ENCODE measurements at places on chromosomes 2 and 18.

DNA sequence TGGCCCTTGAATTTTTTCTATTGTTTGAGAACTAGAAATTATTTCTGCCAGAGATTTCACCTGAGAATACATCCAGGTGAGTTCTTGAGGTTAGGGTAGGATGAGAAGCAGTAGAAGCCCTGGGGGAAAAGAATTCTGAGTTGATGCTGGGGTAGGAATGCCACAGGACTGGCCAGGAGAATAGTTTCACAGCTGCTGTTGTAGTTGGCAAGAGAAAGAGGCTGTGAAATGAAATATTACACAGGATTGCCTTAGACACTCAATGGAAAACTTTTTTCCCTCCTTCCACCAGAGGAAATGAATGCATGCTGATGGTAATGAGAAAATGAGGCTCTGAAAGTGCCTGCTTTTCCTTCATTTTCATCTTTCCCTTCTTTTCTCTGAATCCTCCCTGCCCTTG lies 54.6 kb downstream of the PRKCE start:
- H3K36me3 ChIP-seq: no peaks in the 10 kb centered on the region
- H3K4me3 ChIP-seq: no peak overlapping the region
- DNase-seq: no peak
- H3K4me1 ChIP-seq: peaks cover 23% of the 10 kb centered on the region
- H3K27me3 ChIP-seq: no peaks in the 10 kb centered on the region

DNA sequence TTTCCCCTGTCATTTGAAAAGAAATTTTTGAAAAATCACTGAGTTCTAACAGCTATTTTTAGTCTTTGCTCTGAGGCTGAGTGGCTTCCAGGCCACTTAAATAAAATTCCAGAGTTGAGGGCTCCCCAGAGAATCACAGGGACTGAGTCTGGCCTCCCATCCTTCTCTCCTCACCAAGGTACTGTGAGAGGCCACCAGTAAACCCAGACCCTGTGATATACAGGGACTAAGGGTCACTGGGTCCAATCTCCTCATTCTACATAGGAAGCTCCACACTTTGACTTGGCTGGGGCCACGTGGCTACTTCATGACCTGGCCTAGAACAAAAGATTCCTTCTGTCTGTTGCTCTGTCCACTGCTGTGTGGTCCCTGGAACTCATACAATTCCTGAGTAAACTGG lies 123.2 kb upstream of the CDCA7 start:
- no peaks in the 10 kb centered on the region for H3K27me3 ChIP-seq
- H3K36me3 ChIP-seq: peaks cover 29% of the 10 kb centered on the region
- DNase-seq: no peak

DNA sequence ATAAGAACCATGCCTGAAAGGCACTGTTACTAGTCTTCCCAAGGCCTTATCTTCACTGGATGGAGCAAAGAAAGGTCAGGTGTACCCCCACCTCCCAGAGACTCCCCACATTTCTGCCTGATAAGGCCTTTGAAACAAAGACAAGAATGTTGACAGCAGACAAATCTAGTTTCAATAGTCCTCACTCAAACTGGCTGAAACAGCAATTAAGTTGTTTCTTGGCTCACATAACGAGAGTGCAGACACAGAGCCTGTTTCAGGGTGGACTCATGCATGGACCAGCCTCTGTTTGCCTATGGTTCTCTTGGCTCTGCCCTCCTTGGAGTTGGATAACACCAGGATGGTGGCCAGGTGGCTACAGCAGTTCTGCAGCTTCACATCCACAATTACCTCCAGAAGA lies 7.5 kb upstream of the CFAP221 start:
- H3K27me3 ChIP-seq: no peaks in the 10 kb centered on the region
- no peak overlapping the region for H3K27ac ChIP-seq
- H3K4me1 ChIP-seq: no peaks in the 10 kb centered on the region

GRCh38 chr2:181239201-181239799 lies 217.9 kb upstream of the ITGA4 start:
- H3K36me3 ChIP-seq: no peaks in the 10 kb centered on the region
- no peak for DNase-seq
- H3K4me1 ChIP-seq: no peaks in the 10 kb centered on the region
- H3K27me3 ChIP-seq: no peaks in the 10 kb centered on the region
- no peak overlapping the region for H3K27ac ChIP-seq

DNA sequence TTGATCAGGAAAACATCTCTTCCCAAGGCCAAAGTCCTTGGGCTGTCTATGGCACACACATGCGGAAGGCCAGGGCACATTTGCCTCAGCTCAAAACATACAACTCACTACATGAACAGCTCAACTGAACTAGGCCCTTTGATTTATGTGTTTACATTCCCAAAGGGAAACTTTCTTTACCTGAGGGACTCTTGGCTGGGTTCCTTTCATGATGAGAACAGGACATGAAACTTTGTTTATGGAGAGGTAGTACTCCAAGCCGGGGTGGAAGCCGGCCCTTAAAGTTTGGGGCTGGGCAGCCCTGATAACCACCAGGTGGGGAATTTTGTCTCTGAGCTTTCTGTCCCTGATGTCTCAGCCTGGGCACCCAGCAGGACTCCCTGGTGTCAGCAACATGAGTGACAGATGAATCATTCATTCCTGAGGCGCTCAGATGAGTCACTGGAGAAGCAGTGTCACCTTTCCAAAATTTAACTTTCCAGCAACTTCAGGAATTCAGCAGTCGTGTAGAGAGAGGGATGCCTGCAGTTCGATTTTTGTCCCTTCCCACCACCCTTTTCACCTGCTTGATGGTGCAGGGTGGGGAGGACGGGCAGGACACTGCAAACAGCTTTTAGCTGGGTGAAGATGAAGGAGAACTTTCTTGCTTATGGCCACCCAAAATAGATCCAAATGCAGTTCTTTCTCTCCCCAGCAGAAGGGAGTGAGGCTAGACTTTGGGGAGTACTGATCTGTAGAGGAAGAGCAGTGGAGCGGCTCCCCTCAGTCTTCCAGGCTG lies 331.6 kb downstream of the DYSF start:
- no peaks in the 10 kb centered on the region for H3K36me3 ChIP-seq
- H3K4me1 ChIP-seq: no peaks in the 10 kb centered on the region

- no peaks in the 10 kb centered on the region for H3K4me1 ChIP-seq
- no peak overlapping the region for H3K27ac ChIP-seq
- no peaks in the 10 kb centered on the region for H3K27me3 ChIP-seq
- peaks cover 63% of the 10 kb centered on the region for H3K36me3 ChIP-seq
Observed at GRCh38 chr18:42025974-42026625, 71.1 kb downstream of the PIK3C3 start.

GRCh38 chr18:75264926-75265597 lies 54.5 kb downstream of the TSHZ1 start:
- H3K4me3 ChIP-seq: no peak overlapping the region
- H3K4me1 ChIP-seq: no peaks in the 10 kb centered on the region
- no peak overlapping the region for H3K27ac ChIP-seq
- DNase-seq: no peak

DNA sequence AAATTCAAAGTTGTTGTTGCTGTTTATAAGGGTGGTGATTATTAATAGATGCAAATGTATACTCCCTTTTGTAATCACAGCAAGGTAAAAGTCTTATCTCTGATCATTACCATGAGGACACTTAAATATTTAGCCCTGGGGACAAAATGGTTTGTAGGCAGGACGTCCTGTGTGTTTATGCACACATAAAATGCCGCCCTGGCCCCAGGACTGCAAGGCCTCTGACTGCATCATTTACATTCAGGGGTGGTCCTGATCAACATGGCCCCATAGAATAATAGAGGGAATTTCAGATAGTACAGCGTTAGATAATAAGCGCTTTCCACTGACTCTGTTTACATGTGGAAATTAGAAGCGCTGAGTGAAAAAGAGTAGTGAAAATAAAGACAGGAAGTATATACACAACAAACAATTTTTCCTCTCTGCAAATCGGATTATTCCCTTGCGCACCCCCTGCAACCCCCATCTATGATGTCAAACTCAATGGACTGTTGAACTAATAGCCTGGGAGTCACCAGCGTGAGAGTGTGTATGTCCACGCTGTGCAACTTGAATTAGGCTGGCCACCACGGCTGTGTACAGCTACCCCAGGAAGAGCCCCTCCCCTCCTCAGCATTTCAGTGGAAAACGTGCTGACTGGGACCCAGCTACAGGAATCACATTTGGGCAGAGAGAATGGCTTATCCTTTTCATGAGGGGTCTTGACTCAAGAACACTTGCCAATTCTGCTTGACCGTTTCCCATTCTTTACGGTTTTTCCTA lies 291.5 kb downstream of the SOX11 start:
- H3K4me3 ChIP-seq: no peak overlapping the region
- H3K36me3 ChIP-seq: no peaks in the 10 kb centered on the region

DNA sequence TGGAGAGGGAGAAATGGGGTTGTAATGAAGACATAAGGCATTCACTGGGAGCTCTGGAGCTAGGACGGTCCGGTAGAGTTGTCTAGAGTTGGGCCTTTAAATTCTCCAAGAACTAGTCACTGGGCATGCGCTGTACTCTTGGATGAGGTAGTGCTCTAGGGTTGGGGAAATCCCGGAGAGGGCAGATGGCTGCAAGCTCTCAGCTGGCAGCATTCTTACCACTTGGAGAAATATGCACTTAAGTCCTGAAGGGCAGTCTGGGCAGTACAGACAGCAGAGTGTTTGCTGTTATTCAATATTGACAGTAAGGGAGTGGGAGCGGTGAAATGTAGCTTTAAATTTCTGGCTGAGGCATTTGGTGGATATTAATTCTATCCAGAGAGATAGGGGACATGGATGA lies 214.6 kb downstream of the RDH14 start:
- H3K36me3 ChIP-seq: no peaks in the 10 kb centered on the region
- no peak overlapping the region for H3K27ac ChIP-seq
- H3K4me3 ChIP-seq: no peak overlapping the region
- no peaks in the 10 kb centered on the region for H3K4me1 ChIP-seq
- H3K27me3 ChIP-seq: no peaks in the 10 kb centered on the region
- no peak for DNase-seq

DNA sequence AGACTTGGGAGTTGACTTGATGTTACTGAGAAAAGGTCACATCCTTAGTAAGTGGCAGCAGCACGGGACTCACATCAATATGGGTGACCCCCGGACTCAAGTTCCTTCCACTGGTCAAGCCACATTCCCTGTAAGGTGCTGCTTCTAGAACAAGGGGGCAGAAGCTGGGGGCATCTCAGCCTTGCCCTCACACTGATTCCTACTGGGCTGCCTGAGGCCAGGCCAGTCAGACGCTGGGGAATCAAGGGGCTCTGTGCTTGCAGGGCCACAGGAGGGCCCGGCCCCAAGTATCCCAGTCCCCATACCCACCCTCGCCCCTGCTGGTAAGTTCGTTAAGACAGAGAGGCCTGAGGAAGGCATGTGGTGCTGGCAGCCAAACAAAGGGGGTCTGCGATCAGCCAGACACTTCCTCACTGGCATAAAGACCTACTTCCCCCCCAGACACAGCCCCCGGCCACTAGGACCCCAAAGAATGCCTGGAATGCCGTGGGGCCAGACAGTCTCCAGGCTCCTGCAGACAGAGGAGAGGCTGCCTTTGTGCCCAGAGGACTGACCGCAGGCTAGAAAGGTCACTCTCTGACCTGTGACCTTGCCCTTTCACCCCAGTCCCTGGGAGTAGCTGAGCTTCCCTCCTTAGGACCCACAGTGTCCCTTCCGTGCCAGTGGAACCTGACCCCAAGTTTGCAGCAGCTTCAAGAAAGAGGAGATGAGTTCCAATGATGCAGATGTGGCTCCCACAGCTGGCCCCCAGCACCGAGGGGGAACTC lies 83.6 kb downstream of the HS1BP3 start:
- no peak overlapping the region for H3K4me3 ChIP-seq
- peak overlapping the region; percentile 85 for H3K27ac ChIP-seq
- H3K4me1 ChIP-seq: peaks cover 27% of the 10 kb centered on the region
- DNase-seq: no peak
- H3K27me3 ChIP-seq: no peaks in the 10 kb centered on the region
- no peaks in the 10 kb centered on the region for H3K36me3 ChIP-seq

GRCh38 chr18:50610349-50610748 lies 50.5 kb downstream of the MAPK4 start:
- H3K4me3 ChIP-seq: no peak overlapping the region
- no peaks in the 10 kb centered on the region for H3K36me3 ChIP-seq
- no peak overlapping the region for H3K27ac ChIP-seq
- DNase-seq: no peak
- H3K27me3 ChIP-seq: no peaks in the 10 kb centered on the region

DNA sequence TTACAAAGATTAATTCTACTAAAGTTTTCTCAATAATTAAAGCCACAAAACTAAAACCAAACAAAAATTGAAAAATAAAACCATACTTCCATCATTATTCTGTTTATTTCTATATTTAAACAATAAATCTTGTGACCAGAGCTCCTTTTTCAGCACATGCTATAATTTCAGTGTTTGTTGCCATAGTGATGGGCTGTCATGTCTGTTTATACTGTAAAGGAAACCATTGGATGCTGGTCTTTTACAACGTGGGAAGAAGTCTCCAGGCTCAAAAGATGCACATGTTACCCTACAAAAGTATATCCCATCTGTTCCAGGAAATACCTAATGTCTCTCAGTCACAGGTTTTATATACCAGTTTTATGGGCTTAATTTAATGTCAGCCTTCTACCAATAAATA lies 100.1 kb upstream of the MC2R start:
- H3K36me3 ChIP-seq: no peaks in the 10 kb centered on the region
- no peaks in the 10 kb centered on the region for H3K27me3 ChIP-seq
- H3K27ac ChIP-seq: no peak overlapping the region
- H3K4me1 ChIP-seq: no peaks in the 10 kb centered on the region
